ENCODE measurements at places on chromosomes 2 and 18.

DNA sequence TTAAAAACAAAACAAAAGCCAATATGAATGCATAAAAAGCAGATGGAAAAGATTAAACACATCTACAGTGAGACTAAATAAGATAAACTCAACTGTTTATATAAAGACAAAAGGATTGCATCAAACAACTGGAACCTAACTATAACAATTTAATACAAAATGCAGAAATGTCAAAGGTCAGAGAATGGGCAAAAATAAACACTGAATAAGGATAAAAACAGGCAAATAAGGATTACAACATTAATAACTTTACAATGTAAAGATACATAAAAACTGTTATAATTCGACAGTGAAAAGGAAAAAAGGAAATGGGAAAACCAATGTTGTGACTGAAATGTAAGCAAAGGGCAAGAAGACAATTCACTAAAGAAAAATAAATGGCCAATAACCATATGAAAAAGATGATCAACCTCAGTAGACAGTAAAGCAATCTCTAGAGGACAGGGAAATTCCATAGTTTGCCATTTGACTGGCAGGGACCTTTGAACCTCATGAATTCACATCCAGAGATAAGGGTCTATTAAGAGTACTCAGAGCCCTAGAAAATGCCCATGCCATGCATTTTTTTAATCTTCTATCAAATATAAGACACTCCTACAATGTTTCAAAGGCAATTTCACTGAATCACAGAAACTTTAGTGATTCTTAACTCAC lies 83.7 kb downstream of the TMEM131 start:
- no peak for DNase-seq

GRCh38 chr2:219517954-219518778 lies 3.9 kb downstream of the ASIC4 start:
- no peak for DNase-seq

- DNase-seq = no peak
These were observed 90.9 kb downstream of the ETAA1 start for GRCh38 chr2:67487993-67488392.

DNA sequence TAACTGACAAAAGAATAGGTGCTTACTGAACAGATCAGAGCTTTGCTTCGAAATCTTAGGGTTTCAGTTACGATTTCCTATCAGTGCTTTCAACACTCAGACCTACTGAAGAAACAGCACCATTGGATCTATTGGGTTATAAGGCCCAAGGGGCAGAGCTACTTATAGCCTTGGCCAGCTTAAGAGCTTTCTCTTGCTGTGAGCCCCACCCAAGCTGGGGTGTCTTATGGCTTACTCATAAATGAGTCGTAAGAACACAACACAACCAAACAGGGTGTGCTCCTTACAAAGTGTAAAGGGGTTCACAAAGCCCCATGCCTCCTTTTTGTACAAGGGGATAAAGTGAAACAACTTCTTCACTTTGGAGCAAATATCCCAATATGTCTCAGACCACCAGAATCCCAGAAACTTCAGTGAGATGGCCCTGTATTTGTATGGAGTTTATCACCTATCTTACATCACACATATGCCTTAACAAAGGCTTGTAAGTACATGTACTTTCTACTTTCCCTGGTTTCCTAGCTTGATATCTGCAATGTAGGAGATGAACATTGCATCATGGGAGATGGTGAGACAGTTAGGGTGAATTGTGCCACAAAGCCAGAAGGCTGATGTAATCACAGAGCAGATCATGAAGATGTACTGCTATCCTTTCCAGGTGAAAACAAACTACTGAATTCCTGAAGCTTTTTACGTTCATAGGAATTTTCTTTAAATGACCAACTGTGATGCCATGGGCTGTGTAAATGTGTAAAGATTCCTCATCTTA lies 115.5 kb upstream of the GLI2 start:
- DNase-seq = no peak

- DNase-seq = no peak
These were observed 167.7 kb upstream of the SERPINE2 start for GRCh38 chr2:224206816-224207215.

- DNase-seq = no peak
These were observed 138.2 kb upstream of the DNAJC10 start for GRCh38 chr2:182577816-182578215.

GRCh38 chr2:196234672-196235071 lies 63.3 kb upstream of the STK17B start:
- DNase-seq = peak; percentile 72

GRCh38 chr2:96773922-96774321 lies 13.2 kb downstream of the CNNM4 start:
- DNase-seq = peak; percentile 38

GRCh38 chr2:88735853-88736252 lies 44.4 kb downstream of the RPIA start:
- DNase-seq = peak; percentile 53

DNA sequence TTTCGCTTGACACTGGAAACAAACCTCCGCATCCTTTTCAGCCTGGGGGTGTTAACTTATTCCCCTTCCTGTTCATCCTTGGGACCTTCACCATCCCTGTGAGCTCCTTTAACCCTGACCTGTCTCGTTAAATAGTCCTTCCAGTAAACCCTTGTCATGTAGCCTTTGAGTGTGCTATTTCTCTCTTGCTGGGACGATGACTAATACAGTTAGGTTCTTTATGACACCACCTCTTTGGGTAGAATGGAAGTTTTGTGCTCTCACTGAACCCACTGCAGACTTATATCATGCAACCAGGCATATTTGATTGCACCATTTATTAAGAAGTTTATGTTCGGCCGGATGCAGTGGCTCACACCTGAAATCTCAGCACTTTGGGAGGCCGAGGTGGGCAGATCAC lies 40.5 kb upstream of the GAREM1 start:
- DNase-seq = no peak

DNA sequence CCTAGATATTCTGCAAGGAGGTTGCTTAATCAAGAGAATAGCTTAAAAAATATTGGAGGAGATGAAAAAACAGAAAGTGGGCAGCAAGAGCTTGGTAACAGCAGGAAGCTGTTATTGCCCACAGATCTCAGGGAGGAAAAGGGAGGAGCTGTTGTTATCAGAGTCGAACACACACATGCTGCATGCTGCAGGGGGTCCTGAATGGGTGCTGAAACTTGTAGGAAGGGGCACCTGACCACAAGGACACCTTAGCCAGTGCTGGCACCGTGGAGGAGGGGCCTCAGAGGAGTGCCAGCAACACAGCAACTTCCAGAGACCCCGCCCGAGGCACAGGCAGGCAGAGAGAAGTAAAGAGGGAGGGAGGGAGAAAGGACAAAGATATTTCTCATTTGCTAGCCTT lies 332.9 kb downstream of the SOCS6 start:
- DNase-seq = no peak

DNA sequence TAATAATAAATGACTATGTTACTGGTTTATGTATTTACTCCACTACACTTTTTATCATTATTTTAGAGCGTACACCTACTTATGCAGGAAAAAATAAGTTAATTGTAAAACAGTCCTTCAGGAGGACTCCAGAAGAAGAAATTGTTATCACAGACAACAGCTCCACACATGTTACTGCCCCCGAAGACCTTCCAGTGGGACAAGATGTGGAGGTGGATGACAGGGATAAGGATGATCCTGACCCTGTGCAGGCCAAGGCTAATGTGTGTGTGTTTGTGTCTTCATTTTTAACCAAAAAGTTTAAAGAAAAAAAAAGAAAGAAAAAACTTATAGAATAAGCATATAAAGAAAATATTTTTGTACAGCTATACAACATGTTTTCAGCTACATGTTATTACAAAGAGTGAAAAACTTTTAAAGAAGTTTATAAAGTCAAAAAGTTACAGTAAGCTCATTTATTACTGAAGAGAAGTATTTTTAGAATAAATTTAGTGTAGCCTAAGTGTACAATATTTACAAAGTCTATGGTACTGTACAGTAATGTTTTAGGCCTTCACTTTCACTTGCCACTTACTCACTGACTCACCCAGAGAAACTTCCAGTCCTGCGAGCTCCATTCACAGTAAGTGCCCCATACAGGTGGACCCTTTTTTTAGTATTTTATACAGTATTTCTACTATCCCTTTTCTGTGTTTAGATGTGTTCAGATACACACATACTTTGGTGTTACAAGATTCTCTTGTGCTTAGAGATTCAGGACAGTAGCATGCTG lies 7.5 kb downstream of the TGFBRAP1 start:
- DNase-seq = no peak
